ENCODE measurements at places on chromosomes 2 and 18. TPM values are rescaled to one million over a fixed set of nuclear protein-coding genes. Genes with fewer than 3 reads are reported as not detected.
A peak's percentile ranks its signal among the peaks of the same experiment; 100 is the strongest.

Gene HS1BP3
- total RNA-seq = 11.2 TPM

Gene IWS1
- 64.7 TPM for total RNA-seq

Gene GPR39
- 0.63 TPM for total RNA-seq

Gene MOCOS
- total RNA-seq = 6.5 TPM

Gene ITPRID2
- 13.5 TPM for total RNA-seq

Gene SNED1
- total RNA-seq = 2.4 TPM

Gene ARHGEF33
- 0.95 TPM for total RNA-seq

GRCh38 chr2:169110916-169111315 is 41.6 kb downstream of the DHRS9 start:
- no peak overlapping the region for H3K27ac ChIP-seq
- H3K36me3 ChIP-seq = no peaks in the 10 kb centered on the region
- no peak overlapping the region for H3K4me3 ChIP-seq
- DNase-seq = no peak
- H3K27me3 ChIP-seq = no peaks in the 10 kb centered on the region
- H3K4me1 ChIP-seq = peaks cover 6% of the 10 kb centered on the region

- no peaks in the 10 kb centered on the region for H3K4me1 ChIP-seq
- H3K36me3 ChIP-seq = no peaks in the 10 kb centered on the region
- DNase-seq = no peak
- no peak overlapping the region for H3K27ac ChIP-seq
- no peak overlapping the region for H3K4me3 ChIP-seq
Measured at GRCh38 chr2:201366146-201366545, 9.0 kb upstream of the FLACC1 start.

GRCh38 chr18:31261792-31262582 is 56.0 kb upstream of the DSG1 start:
- no peaks in the 10 kb centered on the region for H3K36me3 ChIP-seq
- no peak for DNase-seq
- H3K4me1 ChIP-seq = no peaks in the 10 kb centered on the region
- no peak overlapping the region for H3K4me3 ChIP-seq
- no peaks in the 10 kb centered on the region for H3K27me3 ChIP-seq

- H3K27me3 ChIP-seq = no peaks in the 10 kb centered on the region
- H3K27ac ChIP-seq = no peak overlapping the region
- no peak for DNase-seq
Measured at GRCh38 chr18:78679031-78679430, 300.6 kb upstream of the SALL3 start.

GRCh38 chr2:231672617-231673347 is 35.5 kb upstream of the PTMA start:
- H3K27me3 ChIP-seq = no peaks in the 10 kb centered on the region
- peak overlapping the region; percentile 44 for H3K4me3 ChIP-seq
- peak overlapping the region; percentile 80 for H3K27ac ChIP-seq
- no peaks in the 10 kb centered on the region for H3K4me1 ChIP-seq

GRCh38 chr2:203870481-203870880 is 2.9 kb downstream of the CTLA4 start:
- H3K27ac ChIP-seq = no peak overlapping the region
- no peak for DNase-seq
- H3K27me3 ChIP-seq = no peaks in the 10 kb centered on the region
- no peaks in the 10 kb centered on the region for H3K4me1 ChIP-seq

DNA sequence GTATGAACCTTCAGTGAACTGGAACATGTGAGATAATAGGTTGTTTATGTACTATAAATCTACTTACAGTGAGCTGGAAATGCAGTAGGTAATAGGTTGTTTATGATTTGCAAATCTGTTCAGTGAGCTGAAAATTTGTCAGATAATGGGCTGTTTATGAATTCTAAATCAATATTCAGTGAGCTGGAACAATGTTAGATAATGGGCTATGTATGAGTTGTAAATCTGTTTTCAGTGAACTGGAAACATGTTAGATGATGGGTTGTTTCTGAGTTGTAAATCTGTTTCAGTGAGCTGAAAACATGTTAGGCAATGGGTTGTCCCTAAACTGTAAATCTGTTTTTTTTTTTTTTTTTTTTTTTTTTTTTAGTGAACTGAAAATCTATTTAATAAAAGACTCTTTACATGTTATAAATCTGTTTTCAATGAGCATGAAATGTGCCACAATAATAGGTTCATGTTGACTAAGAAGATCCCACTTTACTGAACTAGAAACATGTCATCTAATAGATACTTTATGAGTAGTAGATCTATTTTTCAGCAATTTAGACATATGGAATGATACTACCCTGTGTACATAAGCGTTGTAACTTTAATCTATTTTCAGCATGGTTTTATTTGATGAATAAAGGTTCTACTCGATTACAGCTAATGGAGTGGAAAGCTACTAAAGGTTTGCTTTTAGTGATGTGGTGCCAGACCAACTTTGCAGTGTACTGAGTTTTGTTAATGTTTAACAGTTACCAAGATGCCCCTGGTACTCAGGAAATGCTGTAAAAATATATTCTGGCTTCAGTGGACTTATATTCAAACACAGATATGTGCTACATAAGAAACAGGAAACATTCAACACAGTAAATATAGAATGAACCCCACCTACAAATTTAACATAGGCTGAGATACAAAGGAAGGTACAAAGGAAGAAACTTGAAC is 1471.8 kb downstream of the LRP1B start:
- no peaks in the 10 kb centered on the region for H3K36me3 ChIP-seq
- no peaks in the 10 kb centered on the region for H3K27me3 ChIP-seq
- no peaks in the 10 kb centered on the region for H3K4me1 ChIP-seq
- no peak overlapping the region for H3K27ac ChIP-seq

GRCh38 chr2:168348076-168348475 is 100.7 kb upstream of the STK39 start:
- no peak overlapping the region for H3K4me3 ChIP-seq
- peaks cover 3% of the 10 kb centered on the region for H3K4me1 ChIP-seq

DNA sequence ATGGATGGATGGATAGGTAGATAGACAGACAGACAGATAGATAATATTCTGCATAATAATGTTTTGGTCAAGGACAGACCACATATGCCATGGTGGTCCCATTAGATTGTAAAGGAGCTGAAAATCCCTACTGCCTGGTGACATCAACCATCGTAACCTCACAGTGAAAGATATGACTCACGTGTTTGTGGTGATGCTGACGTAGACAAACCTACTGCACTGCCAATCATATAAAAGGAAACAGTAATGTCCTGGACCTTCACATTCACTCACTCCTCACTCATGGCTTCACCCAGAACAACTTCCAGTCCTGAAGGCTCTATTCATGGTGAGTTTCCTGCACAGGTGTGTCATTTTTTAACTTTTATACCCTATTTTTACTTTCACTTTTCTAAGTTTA is 202.9 kb upstream of the TPO start:
- H3K27me3 ChIP-seq = no peaks in the 10 kb centered on the region
- H3K4me1 ChIP-seq = no peaks in the 10 kb centered on the region
- no peak for DNase-seq
- H3K27ac ChIP-seq = no peak overlapping the region
- H3K36me3 ChIP-seq = peaks cover 3% of the 10 kb centered on the region

- no peaks in the 10 kb centered on the region for H3K36me3 ChIP-seq
- no peak overlapping the region for H3K27ac ChIP-seq
- no peaks in the 10 kb centered on the region for H3K27me3 ChIP-seq
Measured at GRCh38 chr2:28545590-28546200, 49.8 kb downstream of the PLB1 start.

GRCh38 chr2:142300517-142300916 is 169.7 kb upstream of the LRP1B start:
- no peak for DNase-seq
- H3K36me3 ChIP-seq = no peaks in the 10 kb centered on the region
- no peak overlapping the region for H3K4me3 ChIP-seq
- H3K4me1 ChIP-seq = no peaks in the 10 kb centered on the region
- no peaks in the 10 kb centered on the region for H3K27me3 ChIP-seq
- no peak overlapping the region for H3K27ac ChIP-seq

GRCh38 chr18:3683483-3683882 is 233.5 kb downstream of the TGIF1 start:
- H3K4me3 ChIP-seq = no peak overlapping the region
- H3K27ac ChIP-seq = no peak overlapping the region
- no peak for DNase-seq
- H3K4me1 ChIP-seq = no peaks in the 10 kb centered on the region

DNA sequence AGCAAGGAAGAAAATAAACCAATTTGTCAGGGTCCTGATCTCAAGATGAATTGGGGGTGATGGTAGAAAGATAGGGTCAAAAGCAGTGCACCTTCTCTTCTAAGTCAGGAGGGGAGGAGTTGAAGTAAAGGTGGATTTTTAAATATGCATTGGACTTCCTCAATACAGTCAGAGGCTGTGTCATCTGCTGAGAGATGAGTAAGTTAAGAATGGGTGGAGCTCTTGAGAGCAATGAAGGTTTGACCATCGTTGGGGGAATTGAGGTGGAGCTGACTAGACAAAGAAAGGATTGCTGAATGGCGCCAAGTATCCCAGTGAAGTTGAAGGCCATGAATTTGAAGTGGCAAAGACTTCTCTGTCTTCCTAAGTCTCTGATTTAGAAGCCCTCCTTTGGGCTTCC is 18.4 kb upstream of the CPO start:
- no peak for DNase-seq
- H3K27ac ChIP-seq = no peak overlapping the region
- H3K27me3 ChIP-seq = no peaks in the 10 kb centered on the region
- H3K4me3 ChIP-seq = no peak overlapping the region
- no peaks in the 10 kb centered on the region for H3K36me3 ChIP-seq
- H3K4me1 ChIP-seq = peaks cover 5% of the 10 kb centered on the region

GRCh38 chr2:132668189-132668823 is 1.7 kb downstream of the LYPD1 start:
- H3K27me3 ChIP-seq = peaks cover 49% of the 10 kb centered on the region
- peak overlapping the region; percentile 44 for H3K4me3 ChIP-seq
- no peaks in the 10 kb centered on the region for H3K4me1 ChIP-seq
- no peak overlapping the region for H3K27ac ChIP-seq
- DNase-seq = no peak

- no peak for DNase-seq
- H3K27ac ChIP-seq = no peak overlapping the region
- no peaks in the 10 kb centered on the region for H3K36me3 ChIP-seq
- H3K27me3 ChIP-seq = no peaks in the 10 kb centered on the region
Measured at GRCh38 chr2:156300337-156300736, 32.2 kb downstream of the NR4A2 start.

DNA sequence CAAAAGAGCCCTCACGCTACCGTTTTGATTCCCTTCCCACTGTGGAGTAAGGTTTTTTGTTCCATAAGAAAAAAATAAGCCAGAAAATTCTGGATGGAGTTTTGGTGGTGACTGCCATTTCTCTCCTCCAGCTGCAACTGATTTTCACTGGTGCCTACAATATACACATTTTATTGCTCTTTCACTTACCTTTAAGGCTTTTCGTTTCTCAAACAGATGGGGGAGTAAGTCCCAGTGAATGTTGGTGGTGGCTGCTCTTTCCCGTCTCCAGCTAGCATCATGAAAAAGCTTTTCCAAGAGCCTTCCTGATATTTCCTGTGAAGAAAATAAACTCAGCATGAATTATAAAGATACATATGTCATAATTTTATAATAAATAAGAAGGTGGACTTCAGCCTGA is 932.5 kb upstream of the PIK3C3 start:
- no peak overlapping the region for H3K4me3 ChIP-seq
- H3K27ac ChIP-seq = no peak overlapping the region
- H3K4me1 ChIP-seq = no peaks in the 10 kb centered on the region
- H3K27me3 ChIP-seq = no peaks in the 10 kb centered on the region
- H3K36me3 ChIP-seq = no peaks in the 10 kb centered on the region
- DNase-seq = no peak

GRCh38 chr2:106782681-106783080 is 103.3 kb downstream of the ST6GAL2 start:
- H3K4me1 ChIP-seq = no peaks in the 10 kb centered on the region
- DNase-seq = no peak
- no peaks in the 10 kb centered on the region for H3K36me3 ChIP-seq

DNA sequence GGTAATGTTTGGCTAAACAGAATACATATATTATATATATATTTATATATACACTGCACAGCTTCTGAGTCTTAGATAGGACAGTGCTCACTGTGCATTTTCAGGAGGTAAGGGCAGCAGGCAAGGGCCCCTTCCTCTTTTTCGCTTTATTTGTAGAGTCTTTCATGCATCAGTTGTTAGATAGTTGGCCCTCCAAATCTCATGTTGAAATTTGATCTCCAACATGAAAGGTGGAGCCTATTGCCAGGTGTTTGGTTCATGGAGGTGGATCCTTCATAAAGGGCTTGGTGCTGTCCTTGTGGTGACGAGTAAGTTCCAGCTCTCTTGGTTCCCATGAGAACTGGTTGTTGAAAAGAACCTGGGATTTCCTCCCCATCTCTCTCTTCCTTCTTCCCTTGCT is 48.1 kb downstream of the TSN start:
- 0 out of 2 replicates have a peak overlapping the region, but pooled peaks have one; percentile 4 for H3K27ac ChIP-seq
- H3K36me3 ChIP-seq = no peaks in the 10 kb centered on the region
- no peak for DNase-seq
- no peaks in the 10 kb centered on the region for H3K27me3 ChIP-seq
- no peak overlapping the region for H3K4me3 ChIP-seq

GRCh38 chr2:27977731-27978312 is 87.3 kb downstream of the BABAM2 start:
- no peak for DNase-seq
- no peaks in the 10 kb centered on the region for H3K36me3 ChIP-seq
- no peak overlapping the region for H3K4me3 ChIP-seq

GRCh38 chr2:191318037-191318728 is 73.0 kb downstream of the MYO1B start:
- no peak overlapping the region for H3K27ac ChIP-seq
- H3K4me3 ChIP-seq = no peak overlapping the region
- no peak for DNase-seq
- no peaks in the 10 kb centered on the region for H3K36me3 ChIP-seq
- H3K4me1 ChIP-seq = peaks cover 1% of the 10 kb centered on the region
- no peaks in the 10 kb centered on the region for H3K27me3 ChIP-seq

GRCh38 chr2:43417300-43417699 is 178.5 kb downstream of the THADA start:
- no peak overlapping the region for H3K27ac ChIP-seq
- no peaks in the 10 kb centered on the region for H3K27me3 ChIP-seq
- no peaks in the 10 kb centered on the region for H3K4me1 ChIP-seq
- no peak for DNase-seq
- no peak overlapping the region for H3K4me3 ChIP-seq

GRCh38 chr2:219278655-219279150 is 463 bp upstream of the DNAJB2 start:
- peak overlapping the region; percentile 66 for H3K27ac ChIP-seq
- peaks cover 14% of the 10 kb centered on the region for H3K4me1 ChIP-seq
- peaks cover 2% of the 10 kb centered on the region for H3K36me3 ChIP-seq
- no peaks in the 10 kb centered on the region for H3K27me3 ChIP-seq

DNA sequence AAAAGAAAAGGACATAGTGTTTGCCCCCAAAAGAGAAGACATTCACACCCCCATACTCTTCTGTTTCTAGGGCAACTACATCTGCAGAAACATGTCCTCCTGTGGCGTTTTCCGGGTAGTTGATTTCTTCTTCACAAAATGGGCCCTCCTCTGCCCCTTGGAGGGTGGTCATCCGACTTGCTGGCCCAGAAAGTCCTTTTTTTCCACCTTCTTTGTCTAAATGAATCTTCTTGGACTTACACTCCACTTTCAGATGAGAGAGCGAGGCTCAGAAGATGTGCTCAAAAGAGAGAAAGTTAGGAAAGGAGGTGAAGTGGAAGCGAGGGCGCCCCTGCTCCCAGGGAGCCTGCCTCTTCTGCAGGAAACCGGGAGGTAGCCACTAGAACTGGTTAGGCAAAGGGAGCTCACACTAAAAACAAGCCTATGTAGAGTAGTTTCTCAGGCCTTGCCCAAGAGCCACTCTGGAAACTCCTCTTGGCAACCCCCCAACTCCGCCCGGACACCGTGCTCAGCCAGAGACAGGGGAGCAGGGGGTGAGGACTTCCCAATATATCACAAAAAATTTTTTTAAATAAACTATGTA is 10.2 kb upstream of the SIX3 start:
- peaks cover 78% of the 10 kb centered on the region for H3K27me3 ChIP-seq
- no peak overlapping the region for H3K27ac ChIP-seq
- no peak for DNase-seq
- no peaks in the 10 kb centered on the region for H3K36me3 ChIP-seq
- peak overlapping the region; percentile 3 for H3K4me3 ChIP-seq

Data from H1 (cell line).